8988T (cell line): ENCODE measurements at places on chromosomes 2 and 18.

GRCh38 chr2:60861736-60862135 is 19.6 kb upstream of the REL start:
- no peak for DNase-seq

- DNase-seq, result no peak
Observed at GRCh38 chr2:45975752-45976517, 321.3 kb upstream of the EPAS1 start.

DNA sequence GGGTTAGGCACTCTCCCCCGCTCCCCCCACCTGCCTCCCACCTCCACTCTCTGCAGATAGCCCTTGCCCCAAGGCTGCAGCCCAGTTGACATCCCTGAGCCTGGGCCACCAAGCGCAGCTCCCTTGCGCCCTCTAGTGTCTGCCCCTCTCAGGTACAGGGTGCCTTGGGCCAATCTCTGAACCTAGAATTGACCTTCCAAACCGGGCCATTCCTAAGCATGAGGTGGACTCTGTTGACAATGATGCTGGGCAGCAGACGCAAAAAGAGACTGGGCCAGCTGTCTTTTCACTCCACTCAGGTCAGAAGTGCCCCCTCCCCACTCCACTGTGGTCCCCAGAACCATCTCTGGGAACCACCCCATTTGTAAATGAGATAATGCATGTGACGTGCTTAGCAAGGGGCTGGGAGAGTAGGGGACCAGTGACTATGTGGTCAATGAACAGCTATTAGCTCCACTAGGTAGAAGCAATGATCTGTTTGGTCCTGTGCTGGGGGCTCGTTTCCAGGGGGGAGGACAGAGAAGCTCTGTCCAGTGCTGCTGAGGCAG is 43.3 kb upstream of the PLB1 start:
- DNase-seq, result peak; percentile 67

GRCh38 chr2:241036397-241036963 is 38.1 kb downstream of the SNED1 start:
- DNase-seq, result no peak

- DNase-seq, result no peak
Observed at GRCh38 chr2:102662833-102663232, 43.5 kb downstream of the SLC9A2 start.

DNA sequence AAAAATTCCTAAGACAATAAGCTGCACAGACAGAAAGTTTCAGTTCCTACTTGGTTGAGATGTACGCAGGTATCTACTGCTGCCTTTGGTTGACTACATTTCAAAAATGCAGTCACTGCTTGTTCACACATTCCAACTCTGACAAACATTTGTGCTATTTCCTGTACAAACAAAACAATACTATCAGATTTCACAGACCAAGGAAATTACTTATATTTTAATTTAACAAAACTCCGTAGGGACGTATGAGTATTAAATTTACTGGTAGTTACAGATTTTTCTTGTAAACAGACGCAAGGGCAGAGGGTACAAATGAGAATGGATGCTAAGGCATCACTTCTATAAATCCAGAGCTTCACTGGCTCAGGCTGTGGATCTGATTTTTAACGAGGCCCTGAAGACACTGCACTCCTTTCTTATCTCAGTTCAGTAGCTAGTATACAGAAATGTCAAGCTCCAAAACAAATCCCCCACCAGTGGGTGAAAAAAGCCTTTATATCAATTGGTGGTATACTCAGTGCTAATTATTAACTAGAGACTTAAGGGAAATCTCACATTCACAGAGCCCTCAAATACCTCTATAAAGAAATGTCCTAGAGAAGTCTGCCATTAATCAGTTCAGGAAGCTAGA is 31.7 kb upstream of the TTC32 start:
- no peak for DNase-seq

DNA sequence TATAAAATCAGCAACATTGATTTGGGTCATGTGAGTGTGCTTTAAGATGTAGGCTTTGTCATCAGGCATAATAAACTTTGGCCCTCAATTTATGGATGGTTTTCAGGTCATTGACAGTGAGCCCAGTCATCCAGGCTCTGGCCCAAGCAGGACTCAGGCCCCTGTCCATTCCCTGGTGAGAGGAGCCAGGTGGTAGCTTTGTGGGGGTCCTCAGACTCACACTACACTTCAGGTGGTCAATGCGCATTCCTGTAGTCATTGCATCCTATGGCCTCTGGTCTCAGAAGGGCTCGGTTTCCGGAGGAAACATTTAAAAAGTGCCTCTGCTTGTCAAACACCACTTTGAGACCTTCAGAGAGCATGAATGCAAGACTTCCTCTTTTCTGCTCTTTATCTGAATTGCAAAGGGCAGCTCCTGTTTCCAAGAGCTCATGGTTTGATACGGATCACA is 20.2 kb downstream of the LGALSL start:
- DNase-seq, result no peak

GRCh38 chr2:70024284-70024683 is 62.9 kb upstream of the ASPRV1 start:
- DNase-seq, result no peak

GRCh38 chr2:144163592-144163991 is 356.3 kb downstream of the ZEB2 start:
- DNase-seq, result no peak

DNA sequence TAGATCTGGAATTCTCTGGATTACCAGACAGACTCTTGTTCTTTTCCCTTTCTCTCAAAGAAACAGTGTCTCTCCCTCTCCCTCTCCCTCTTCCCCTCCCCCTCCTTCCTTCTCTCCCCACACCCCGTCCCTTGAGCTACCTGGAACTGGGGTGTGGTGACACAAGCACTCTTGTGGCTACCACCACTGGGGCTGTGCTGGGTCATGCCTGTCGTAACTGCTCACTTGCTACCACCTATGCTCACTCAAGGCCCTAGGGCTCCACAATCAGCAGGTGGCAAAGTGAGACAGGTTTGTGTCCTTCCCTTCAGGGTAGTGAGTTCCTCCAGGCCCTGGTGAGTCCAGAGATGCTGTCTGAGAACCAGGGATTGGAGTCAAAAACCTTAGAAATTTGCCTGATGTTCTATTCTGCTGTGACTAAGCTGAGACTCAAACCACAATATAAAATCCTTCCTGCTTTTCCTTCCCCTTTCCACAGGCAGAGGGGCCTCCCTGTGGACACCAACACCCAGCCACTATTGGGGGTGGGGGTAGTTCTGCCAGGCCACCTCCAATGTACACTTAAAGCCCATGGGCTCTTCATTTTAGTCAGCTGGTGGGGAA is 70.8 kb downstream of the OXER1 start:
- no peak for DNase-seq
